ENCODE measurements at places on chromosomes 3 and 15.

- no peak for DNase-seq
Measured at GRCh38 chr3:143209715-143210059, 90.1 kb downstream of the CHST2 start.

DNA sequence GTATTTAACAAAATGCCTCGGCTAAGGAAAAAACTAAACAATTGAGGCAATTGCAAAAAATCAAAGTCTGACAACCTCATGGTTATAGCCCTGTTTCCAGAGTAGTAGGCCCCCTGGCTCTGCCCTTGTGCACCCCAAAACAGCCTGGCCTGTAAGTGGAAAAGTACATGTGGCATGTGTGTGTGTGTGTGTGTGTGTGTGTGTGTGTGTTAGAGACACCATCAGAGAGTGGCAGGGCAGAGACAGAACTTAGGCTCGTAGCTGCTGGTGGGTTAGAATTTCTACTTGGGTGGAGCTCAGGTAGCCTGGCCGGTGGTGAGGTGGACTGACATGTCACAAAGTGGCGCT, 14.1 kb upstream of the AHSG start:
- no peak for DNase-seq

DNA sequence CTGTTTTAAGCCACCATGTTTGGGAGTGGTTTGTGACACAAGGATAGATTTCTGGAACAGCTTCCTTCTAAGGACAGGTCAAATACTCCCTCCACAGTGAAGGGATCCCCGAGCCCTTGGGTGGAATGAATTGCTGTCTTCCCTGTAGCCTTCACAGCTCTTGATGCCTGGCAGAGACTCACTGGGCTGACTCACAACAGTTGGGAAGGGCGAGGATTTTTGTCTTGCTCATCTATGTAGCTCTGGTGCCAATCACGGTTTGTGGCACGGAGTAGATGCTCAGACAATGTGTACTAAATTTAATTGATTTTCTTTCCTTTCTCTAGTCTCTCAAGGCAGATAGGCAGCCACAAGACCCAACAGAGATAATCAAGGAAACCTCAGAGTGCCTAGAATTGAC, 27.0 kb downstream of the CRYGS start:
- no peak for DNase-seq

GRCh38 chr3:59235634-59236012, 185.8 kb upstream of the CFAP20DC start:
- DNase-seq = no peak

- no peak for DNase-seq
Measured at GRCh38 chr3:188270423-188270972, 116.5 kb downstream of the LPP start.

- no peak for DNase-seq
Measured at GRCh38 chr3:112170046-112170445, 37.0 kb upstream of the GCSAM start.

GRCh38 chr15:46525984-46526725, 891.3 kb downstream of the SQOR start:
- no peak for DNase-seq

DNA sequence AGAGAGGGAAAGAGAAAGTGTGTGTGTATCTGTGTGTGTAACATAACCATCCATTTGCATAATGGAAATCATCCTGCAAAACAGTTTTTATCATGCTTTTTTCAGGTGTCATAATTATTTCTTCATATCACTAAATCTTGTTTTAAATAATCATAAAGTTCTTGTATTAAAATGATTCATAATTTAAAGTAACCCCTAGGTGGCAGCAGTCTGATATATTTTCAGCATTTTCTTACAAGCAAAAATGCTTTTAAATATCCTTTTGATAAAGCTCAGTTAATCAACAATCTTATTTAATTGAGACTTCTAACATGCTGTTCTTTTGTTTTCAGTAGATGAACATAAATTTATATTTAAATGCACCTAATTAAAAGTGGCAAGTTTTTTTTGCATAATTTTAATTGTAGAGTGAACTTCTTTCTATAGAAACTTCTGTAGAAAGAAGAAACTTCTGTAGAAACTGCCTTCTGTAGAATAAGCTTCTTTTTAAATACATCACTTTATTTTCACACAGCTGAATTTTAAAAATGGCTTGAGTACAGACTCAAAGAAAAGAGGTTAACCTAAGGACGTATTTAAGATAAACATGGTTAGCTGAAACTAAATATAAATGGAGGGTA, 72.5 kb downstream of the OPA1 start:
- no peak for DNase-seq

DNA sequence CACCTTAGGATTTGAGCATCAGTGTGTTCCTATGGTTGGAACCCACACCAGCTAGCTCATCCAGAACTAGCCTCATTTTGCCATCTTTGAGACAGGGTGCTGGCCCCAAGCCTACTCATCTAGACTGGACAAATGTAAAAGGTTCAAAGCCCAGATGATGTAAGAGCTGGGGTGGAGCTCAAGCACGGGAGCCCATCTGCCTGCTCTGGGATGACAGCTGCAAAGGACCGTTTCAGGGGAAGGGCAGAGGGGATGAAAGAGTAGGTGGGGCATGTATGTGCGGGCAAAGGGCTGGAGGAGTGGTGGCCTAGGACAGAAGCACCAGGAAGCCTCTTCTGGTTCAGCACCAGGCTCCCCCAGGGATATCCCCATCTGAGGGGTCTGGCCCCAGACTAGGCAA, 15.8 kb downstream of the CLK3 start:
- no peak for DNase-seq

- DNase-seq = no peak
Measured at GRCh38 chr3:111944372-111944771, 34.5 kb upstream of the ABHD10 start.

DNA sequence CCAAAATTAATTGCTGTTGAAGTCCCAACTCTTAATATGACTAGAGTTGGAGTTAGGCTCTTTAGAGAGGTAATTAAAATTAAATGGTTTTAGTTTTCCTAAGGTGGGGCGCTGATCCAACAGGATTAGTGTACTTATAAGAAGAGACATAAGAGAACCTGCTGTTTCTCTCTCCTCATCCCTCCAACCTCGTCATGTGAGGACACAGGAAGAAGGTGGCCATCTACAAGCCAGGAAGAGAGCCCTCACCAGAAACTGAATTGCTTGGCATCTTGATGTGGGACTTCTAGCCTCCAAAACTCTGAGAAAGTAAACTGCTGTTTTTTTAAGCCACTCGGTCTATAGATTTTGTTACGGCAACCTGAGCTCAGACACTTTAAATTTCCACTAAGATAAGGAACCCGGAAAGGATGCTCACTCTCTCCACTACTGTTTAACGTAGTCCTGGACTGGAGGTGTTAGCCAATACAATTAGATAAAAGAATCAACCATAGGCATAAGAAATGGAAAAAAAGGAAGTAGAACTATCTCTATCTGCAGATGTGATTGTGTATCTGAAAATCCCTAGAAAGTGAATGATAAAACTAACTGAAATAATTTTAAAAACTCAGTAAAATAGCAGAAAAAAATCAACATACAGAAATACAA, 26.8 kb downstream of the DCBLD2 start:
- peak; percentile 7 for DNase-seq

DNA sequence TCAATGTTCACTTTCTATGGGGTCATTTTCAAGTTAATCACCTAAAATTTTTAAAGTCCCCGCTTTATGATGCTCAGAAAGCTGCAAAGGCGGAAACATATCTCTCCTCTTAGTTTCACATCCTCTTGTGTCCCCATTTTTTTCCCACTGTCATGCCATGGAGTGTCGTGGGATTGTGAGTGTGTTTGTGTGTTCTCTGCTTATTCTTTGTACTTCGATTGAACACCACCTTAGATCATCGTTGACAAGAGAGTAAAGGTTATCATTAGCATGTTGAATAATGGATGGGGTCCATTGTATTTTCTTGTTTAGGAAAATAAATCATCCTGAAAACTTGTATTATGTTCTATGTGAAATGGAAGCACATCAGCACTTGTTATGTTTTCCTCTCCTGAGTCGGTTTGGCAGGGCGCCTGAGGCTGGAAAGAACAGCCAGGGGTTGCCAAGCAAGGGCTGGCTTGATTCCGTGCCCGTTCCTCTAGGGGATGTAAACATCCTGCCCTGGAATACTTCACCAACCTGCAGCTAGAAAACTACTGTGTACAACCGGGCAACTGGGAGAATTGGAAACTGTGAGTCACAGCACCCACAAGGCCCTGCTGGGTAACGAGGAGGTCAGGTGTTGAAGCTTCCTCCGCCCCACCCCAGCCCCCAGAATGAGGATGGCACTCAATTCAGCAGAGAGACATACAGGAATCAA, 67.2 kb downstream of the EIF4E3 start:
- no peak for DNase-seq
